ENCODE measurements at places on chromosomes 2 and 18. TPM values are rescaled to one million over a fixed set of nuclear protein-coding genes. Genes with fewer than 3 reads are reported as not detected.
A peak's percentile ranks its signal among the peaks of the same experiment; 100 is the strongest.

DNA sequence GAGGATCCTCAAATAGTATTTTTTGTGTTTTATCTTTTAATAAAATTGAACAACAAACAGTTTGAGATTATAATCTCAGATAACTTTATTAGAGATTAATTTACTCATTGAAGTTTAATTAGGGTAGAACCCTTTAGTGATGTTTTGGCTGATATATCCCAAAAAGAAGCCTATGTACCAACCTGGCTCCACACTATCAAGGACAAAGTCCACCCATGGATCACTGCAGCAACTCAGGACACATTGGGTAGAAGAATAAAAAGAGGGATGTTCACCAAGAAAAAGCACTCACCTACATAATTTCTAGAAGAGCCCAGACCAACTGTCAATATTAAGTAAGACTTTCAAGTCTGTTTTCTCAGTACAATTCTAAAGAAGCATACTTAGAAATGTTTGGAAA is 112.9 kb downstream of the EXOC6B start:
- no peak for DNase-seq

GRCh38 chr2:111900859-111901258 is 2.5 kb downstream of the MERTK start:
- no peak for DNase-seq

DNA sequence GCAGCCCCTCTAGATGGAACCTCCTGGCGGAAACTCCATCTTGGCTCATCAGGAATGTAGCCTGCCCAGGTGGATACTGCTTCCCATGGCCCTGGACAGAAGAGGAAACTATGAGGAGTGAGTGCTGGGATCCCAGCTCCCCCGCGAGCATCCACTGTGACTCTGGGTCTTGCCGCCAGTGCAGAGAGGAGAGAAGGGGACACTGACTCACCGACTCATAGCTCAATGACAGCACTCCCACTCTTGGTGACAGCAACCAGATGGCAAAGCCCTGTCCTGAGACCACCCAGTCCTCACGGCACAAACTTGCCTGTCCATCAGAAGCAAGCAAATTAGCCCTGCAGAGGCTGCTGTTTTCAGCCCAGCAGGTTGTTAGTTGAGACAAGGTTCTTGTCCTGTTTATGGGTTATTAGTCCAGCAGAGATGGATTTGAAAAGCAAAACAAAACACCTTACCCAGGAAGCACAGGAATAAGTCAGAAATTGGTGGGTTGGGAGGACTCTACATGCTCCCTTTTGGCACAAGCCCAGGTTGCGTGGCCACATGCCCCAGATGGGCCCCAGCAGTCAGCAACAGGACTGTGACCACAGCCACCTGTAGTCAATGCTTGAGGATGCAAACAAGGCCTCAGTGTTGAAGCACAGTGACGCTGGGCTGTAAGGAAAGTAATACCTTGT is 111.5 kb upstream of the GLI2 start:
- DNase-seq = no peak

DNA sequence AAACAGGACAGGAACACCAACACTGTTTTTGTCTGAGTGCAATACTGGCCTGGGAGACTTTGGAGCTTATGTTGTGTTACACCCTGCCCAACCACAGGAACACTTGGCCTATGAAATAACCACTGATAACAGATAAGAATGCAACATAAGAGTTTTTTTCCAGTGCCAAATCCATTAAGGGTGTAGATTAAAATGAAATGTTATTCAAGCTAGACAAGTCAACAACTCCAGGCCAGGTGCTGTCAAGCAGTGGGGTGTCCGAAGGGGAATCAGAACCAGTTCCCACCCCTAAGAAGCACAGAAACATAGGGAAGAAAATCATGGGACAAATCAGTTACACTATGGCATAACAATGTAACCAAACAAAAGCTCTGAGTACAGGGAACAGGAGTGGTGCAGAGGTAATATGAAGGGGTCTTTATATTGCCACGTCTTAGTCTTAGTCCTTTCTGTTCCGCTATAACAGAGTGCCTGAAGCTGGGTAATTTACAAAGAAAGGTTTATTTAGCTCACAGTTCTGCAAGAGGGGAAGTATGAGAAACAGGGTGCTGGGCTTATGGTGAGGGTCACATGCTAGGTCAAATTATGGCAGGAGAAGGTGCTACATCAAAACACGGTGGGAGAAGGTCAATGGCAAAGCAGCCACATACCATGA is 3.8 kb downstream of the AFG3L2 start:
- no peak for DNase-seq

DNA sequence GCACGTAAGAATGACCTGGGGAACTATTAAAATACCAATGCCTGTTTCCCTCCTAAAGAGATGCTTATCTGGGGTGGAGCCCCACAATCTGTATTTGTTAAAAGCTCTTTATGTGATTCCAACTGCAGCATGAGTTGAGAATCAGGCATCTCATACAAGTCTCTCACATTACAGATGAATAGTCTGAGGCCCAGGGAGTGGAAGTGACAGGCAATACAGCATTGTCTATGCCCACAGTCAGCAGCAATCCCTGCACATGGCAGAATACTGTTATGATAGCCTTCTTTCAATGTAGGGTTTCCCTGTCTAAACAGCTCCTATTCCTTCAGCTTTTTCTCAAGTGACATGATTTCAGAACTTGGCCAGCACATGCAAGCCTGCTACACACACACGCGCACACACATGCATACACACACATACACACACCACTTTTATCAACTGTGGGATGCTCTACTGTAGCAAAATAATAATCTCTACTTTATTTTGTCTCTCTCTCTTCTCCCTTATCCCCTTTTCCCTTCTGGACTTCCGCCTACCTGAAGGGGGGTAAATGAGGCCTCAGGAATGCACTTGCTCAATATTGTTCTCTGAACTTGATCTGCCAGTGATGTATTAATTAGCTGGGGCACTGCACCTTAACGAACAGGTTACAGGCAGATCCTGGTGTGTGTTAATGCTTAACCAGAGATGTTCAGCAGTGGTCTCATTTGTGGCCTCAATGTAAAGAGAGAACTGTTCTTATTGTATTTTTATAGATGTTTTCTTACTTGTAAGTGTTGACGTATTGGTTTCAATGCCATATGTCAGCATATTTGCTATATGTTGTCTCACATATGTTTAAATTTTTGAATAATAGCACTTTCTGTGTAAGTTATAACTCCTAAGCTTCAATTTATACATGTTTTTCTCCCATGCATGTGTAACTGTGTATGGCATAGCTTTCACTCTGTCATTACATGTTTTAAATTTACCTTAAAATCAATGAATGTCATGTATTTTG is 116.0 kb downstream of the SETBP1 start:
- no peak for DNase-seq

DNA sequence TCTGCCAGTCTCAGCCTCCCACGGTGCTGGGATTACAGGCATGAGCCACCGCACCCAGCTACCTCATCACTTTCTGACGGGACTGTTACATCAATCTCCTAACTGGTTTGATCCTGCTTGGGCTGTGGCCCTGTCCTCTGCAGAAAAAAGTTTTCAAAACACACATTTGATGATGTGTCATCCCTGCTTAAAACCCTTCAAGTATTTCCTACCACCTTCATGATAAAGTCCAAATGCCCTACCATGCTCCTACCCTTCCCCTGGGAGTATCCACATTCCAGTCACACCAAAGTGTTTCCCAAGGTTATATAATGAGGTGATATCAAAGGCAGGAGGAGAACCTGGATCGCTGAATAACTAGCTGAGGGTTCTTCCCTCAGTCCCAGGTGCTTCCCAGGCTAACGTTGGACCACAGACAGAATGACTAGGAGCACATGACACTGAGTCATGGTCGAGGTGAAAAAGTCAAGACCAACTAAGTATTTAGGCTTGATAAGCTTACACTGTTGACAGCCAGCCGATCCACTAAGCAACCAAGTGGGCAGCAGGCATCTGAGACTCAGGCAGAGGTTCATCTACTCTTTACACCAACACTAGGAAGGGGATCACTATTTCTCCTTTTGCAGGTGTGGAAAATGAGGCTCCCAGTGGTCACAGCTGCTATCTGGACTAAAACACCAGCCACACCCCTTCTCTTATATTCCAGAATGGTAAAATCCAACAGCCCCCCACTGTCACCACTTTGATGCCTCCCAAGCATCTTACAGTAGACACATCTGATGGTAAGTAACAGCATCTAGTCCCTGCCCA is 31.8 kb downstream of the CYRIA start:
- no peak for DNase-seq

DNA sequence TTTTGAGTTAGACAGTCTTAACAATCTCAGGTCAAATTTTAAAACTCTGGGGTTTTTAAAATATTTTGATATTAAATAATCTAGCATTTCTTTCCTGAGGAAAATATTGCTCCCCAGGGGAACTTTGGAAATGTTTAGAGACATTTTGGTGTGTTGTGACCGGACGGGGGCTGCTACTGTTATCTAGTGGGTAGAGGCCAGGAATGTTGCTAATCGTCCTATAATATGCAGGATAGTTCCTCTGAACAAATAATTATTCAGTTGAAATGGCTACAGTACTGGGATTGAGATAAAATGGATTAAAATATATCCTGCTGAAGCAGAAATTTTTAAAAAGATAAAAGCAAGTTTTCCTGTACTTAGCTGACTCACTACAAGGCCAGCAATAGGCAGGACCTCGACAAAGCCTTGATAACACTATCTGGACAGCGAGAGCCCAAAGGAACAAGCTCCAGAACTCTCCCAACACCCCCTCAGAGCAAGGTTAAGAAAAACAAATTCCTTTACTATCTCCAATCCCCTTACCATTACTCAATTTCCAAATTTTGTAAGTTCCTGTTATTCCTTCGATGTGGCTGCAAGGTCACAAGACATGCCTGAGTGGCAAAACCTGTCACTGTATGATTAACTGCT is 1407.4 kb downstream of the SUCLG1 start:
- DNase-seq = no peak

DNA sequence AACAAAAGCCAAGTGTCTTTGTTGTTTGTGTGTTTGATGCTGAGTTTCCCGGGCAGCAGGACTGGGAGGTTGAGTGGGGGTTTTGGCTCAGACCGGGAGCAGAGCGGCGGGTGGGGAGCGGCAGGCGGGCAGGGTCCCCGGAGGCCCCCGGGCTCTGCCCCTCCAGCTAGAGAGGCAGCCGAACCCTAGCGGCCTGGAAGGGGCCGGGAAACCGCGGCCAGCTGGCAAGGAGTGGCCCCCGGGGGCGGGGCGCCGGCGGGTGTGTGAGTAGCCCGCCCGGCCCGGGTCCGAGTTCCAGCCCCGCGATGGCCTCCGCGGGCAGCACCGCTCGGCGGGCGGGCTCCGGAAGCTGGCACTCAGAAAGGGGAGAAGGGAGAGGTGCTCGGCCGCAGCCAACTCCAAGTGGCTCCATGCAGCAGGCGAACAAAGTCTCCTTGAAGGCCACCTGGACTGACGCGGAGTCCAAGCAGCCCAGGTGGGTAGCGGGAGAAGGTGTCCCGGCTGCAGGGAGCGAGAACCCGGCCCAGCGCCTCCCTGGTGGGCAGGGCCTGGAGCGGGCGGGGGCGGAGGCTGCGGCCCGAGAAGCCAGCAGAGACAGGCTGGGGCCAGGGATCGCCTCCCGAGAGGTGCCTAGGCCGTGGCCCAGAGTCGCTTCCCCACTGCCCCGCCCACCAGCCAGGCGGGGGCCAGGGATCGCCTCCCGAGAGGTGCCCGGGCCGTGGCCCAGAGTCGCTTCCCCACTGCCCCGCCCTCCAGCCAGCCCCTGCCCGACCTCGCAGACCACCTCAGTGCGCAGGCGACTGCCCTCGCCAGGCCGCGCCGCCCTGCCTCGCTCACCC is at the start of gene ANKRD53:
Gene ANKRD53, plus strand, starts transcription at position 290 of the 839 bp plus-strand sequence. Its CDS starts 16 bp downstream, at position 306.
- DNase-seq = peak; percentile 75

DNA sequence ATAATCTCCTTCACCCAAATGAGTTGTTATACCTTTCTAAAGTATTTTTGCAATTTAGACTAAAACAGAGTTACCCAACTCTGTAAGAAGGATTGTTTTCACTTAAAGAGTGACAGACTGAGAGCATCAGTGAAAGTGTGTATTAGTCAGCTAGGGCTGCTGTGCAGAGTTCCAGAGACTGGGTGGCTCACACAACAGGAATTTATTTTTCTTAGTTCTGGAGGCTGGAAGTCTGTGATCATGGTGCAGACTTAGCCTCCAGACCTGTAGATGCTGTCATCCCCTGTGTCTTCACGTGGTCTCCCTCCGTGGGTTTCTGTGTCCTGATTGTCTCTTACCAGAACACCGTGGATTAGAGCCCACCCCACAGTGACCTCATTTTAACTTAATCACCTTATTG is 40.0 kb downstream of the BCL2L11 start:
- no peak for DNase-seq

RBFA gene
- total RNA-seq = 19.1 TPM

SLC9A2 gene
- not detected for total RNA-seq

C2orf72 gene
- 0.05 TPM for total RNA-seq

CIB4 gene
- total RNA-seq = not detected

MYO5B gene
- 0.38 TPM for total RNA-seq

Data from Right ventricle myocardium superior (tissue), 1 donor.